Activated T-helper 2 cell treated with anti-CD3 and anti-CD28 coated beads, Interferon-gamma antibody, Interleukin-2, Interleukin-4, amounts not matched to agents 10 μg/mL and 5 μg/mL and 100 μg/mL, durations not matched to agents 14 hours and 24 hours and 36 hours (primary cell): ENCODE measurements at places on chromosomes 3 and 15. TPM values are rescaled to one million over a fixed set of nuclear protein-coding genes. Genes with fewer than 3 reads are reported as not detected.

GRCh38 chr3:128800241-128801187 is 74.5 kb downstream of the RAB7A start:
- no peak for DNase-seq

- DNase-seq = peak; percentile 48
Measured at GRCh38 chr3:50550079-50550736, 17.3 kb downstream of the C3orf18 start.

- no peak for DNase-seq
Measured at GRCh38 chr3:23017801-23018200, 185.3 kb upstream of the UBE2E2 start.

Gene SLC12A1
- not detected in 2 replicates for total RNA-seq

DNA sequence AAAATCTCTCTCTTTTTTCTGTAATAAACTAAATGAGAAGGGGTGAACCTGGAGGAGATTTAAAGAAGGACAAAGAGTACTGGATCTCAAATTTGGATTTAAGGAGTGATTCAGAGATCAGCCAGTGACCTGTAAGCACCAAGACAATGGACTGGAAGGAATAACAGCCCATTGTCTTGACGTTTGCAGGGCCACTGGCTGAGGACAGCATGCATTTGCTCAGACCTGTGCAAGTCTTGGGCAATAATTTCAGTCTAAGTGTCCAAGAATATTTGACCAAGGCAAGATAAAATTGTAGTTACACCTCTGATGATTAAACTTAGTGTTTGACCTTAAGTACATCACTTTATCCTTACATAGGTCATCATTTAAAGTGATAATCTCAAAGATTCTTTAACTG is 55.8 kb upstream of the OSTN start:
- DNase-seq = no peak

Gene KIF15
- 28.5 and 28.7 TPM in 2 replicates for total RNA-seq

Gene LPP
- total RNA-seq = 54.5 and 59.0 TPM in 2 replicates

Gene LRTM1
- not detected in 2 replicates for total RNA-seq

GRCh38 chr3:62592408-62592807 is 219.1 kb upstream of the FEZF2 start:
- DNase-seq = no peak

DNA sequence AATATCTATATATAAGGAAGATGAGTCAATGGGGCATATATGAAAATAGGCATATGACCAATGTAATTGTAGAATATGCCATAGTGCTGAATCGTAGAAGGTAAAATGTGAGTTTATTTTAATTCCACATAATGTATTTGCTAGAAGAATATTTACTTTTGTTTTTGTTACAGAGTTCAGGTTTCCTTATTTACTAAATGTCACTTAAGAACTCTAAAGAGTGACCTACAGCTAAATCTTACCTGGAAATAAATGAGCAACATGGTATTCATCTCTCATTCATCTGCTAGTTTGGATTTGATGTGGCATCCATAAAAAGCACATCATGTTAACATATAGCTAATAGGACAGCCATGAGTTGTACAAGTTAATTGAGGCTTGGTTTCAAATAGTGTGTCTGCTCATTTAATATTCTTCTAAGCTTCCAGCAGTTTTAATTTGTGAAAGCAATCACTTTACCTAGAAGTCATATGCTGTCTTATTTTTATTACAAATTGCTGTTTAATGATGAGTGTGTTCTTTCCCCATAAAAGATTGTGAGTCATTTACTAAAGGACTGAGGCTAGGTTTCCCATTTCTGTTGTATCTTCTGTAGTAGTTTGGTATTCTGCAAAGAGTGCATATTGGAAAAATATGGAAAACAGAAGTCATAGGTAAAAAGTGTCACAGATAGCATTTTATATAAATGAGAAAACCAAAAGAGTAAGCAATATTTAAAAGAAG is 222.1 kb upstream of the POU1F1 start:
- DNase-seq = no peak

- DNase-seq = no peak
Measured at GRCh38 chr3:117181222-117181621, 471.6 kb downstream of the TUSC7 start.

- DNase-seq = no peak
Measured at GRCh38 chr15:70062321-70062956, 35.3 kb downstream of the TLE3 start.

Gene TRPM7
- 42.3 and 43.1 TPM in 2 replicates for total RNA-seq

DNA sequence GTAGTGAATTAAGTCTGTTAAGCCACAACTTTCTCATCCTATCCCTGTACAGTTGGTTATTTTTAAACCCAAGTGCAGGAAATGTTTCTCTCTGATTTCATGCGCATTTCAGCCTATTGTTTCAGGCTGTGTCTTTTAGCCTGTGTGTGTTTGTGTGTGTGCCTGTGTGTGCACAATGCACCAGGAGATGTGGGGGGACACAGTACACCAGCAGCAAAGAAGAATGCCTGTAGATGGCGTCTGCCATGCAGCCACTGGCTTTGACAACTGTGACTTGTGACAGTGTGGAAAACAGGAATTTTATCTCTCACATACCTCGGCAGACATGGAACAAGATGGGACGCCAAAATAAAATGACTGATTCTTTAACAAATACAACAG is 43.6 kb upstream of the PLXNA1 start:
- DNase-seq = no peak

Gene GCSAM
- total RNA-seq = 1.6 and 1.9 TPM in 2 replicates

GRCh38 chr3:122576174-122576940 is 1.1 kb upstream of the PARP15 start:
- DNase-seq = no peak

DNA sequence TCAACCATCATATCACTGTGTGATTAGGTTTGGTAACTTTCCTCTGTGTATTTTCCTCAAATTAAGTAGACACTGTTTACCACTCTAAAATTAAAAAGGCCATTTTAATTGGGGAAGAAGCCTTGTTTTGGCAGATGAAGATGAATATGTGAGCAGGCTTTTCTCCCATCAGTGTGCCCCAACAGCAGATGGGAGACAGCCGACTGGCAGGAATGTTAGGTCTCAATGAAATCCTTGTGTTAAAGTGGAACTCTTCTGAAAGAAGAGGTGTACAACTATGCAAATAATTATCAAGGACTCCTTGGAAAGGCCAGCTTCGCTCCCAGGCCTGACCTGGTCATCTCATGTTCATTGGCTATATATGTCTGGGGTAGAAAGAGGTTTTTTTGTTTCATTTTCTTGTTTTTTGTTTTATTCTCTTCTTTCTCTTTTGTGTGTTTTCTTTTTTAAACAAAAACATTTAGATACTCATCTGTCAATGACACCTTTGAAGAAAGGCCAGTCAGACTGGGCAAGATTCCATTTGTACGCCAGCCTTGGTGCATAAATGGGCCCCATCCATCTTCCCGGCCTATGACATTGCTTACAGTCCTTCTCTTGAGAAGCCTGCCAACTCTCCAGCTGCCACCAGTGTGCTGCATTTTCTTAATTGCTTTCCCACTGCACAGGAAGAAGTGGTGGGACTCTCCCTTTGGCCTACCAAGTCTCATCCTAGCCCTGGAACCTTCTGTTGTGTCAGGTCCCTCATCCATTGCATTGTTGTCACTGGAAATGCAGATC is 25.8 kb downstream of the LRTM1 start:
- DNase-seq = no peak

DNA sequence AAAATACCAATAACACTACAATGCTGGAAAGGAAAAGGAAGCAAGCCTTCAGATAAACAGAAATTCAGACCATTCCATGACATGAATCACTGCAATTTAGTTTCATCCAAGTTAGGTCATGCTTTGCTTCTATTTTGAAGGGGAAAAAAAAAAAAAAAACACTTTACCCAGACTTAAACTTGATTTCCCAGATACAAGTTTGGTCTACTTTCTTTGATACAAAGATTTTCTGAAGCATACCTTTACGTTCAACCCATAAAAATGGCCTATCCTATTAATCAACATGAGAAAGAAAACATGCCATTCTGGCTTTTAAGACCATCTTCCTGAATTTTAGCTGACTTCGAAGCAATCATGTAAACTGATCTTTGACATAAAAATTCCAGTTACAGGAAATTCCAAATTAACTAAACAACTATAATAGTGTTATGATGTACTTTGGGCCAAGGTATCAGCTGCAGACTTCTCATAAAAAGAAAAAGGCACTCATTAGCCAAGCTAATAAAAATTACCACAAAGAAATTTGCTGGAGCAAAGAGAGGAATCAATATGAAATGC is 12.6 kb downstream of the OSBPL10 start:
- DNase-seq = no peak

DNA sequence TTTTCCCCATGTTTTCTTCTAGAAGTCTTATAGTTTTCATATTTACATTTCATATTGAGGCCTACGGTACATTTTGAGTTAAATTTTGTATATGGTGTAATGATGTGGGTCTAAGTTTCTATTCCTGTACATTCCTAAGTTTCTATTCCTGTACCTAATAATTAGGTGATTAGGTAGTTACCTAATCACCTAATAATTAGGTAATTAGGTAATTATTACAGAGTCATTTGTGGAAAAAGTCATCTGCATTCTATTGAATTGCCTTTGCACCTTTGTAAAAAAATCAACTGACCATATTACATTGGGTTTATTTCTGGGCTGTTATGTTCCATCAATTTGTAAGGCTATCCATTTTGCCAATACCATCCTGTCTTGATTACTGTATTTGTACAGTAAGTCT is 37.1 kb downstream of the MAP4 start:
- DNase-seq = no peak

DNA sequence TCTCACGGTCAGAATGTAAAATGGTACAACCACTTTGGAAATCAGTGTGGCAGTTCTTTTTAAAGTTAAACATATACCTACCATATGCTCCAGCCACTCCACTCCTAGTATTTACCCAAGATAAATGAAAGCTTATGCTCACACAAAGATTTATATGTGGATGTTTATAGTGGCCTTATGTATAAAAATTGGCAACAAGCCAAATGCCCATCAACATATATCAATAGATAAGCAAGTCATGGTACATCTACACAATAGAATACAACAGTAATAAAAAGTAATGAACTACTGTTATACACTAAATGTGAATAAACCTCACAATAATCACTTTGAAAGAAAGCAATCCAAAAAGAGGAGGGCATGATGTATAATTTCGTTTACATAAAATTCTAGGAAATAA is 153.5 kb upstream of the LMCD1 start:
- no peak for DNase-seq

GRCh38 chr15:60949039-60949977 is 279.8 kb downstream of the RORA start:
- DNase-seq = no peak

GRCh38 chr3:187944390-187945179 is 199.3 kb upstream of the BCL6 start:
- DNase-seq = no peak

DNA sequence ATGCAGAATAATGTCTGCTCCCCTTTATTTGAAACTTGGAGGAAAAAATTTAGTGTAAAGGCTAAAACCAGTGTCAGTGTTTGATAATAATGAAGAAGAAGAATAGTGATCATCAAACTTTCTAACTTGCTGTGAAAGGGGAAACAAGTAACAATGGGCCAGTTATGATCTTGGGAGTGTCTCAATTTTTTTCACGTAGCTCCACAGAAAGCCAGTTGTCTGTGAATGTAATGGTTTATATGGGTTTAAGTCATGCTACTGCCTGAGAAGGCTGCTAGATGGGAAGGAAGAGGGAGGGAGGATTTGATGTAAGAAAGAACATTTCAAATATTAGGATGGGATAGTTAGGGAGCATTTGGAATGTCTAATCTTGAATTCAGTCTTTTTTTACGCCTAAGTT is 21.1 kb upstream of the SSR3 start:
- no peak for DNase-seq

GRCh38 chr3:171841620-171842000 is 1.5 kb upstream of the TMEM212 start:
- DNase-seq = no peak

DNA sequence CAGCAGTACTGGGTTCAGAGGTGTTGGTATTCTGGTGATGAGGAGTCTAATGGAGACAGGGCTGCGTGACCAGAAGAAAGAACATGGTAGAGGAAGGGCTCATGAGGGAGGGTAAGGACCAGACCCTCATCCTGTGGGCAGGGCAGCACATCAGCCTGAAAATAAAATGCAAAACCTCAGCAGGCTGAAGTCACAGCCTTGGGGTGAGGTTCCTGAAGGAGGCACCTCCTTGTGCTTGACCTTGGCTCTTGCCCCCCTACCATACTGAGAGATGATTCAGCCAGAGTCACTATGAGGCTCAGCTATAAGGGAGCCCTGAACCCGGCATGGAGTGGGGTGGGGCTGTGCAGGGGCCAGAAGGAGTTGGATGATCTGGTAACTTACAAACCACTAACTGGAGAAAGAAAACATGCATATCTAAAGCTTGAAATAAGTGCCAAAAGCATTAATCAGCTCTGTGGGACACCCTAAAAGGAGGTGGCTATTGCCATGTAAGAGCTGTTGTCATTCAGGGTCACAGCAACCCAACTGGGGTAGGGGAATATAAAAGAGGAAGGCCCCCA is 60.2 kb downstream of the CORO2B start:
- DNase-seq = no peak

Gene CPNE9
- 0.50 TPM in 1 of 2 replicates, not detected in the other for total RNA-seq

- DNase-seq = no peak
Measured at GRCh38 chr3:48475188-48475587, 28.7 kb downstream of the ATRIP start.

GRCh38 chr3:149366941-149367840 is 10.3 kb downstream of the TM4SF1 start:
- DNase-seq = no peak

Gene RAP2B
- 13.7 and 14.0 TPM in 2 replicates for total RNA-seq
